Activated naive CD4-positive, alpha-beta T cell treated with anti-CD3 and anti-CD28 coated beads for 36 hours (primary cell): ENCODE measurements at places on chromosomes 7 and 10.

- DNase-seq, result no peak
These were observed 10.8 kb upstream of the XPNPEP1 start for GRCh38 chr10:109933984-109934565.

- DNase-seq, result no peak
These were observed 58.1 kb upstream of the OPN4 start for GRCh38 chr10:86596266-86596665.

GRCh38 chr10:132111121-132111731 lies 45.5 kb downstream of the JAKMIP3 start:
- peak; percentile 1 for DNase-seq

- no peak for DNase-seq
These were observed 182.9 kb downstream of the ANK3 start for GRCh38 chr10:60206735-60207134.

DNA sequence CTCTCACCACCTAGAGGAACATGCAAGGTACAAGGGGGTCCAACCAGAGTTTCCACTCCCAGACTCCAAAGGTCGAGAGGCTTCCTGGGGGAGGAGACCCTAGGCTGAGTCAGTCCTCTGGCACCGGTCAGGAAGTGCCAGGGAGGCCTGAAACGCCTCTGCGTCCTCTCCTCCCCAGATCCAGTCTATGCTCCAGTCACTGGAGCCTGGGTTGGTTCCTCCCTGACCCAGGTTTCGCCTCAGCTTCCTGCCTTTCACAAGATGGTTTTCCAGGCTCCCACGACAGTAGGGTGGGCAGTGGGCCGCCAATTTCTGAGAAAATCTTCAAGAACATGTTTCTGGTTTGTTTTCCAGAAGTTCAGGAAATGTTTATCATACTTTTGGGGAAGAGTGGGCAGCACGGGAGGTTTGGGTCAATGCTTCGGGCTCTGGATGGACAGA lies 30.0 kb downstream of the DUSP5 start:
- no peak for DNase-seq

GRCh38 chr7:115968171-115968570 lies 62.4 kb downstream of the TFEC start:
- no peak for DNase-seq

GRCh38 chr7:134018306-134018705 lies 108.8 kb upstream of the LRGUK start:
- DNase-seq, result no peak
